ENCODE measurements at places on chromosomes 6 and 20. TPM values are rescaled to one million over a fixed set of nuclear protein-coding genes. Genes with fewer than 3 reads are reported as not detected.

TNF gene
- not detected for total RNA-seq

OLIG3 gene
- total RNA-seq: not detected

PRDM13 gene
- not detected for total RNA-seq

RWDD2A gene
- total RNA-seq: 8.8 TPM

NAPB gene
- 78.3 TPM for total RNA-seq

SLC17A9 gene
- 0.31 TPM for total RNA-seq

BPI gene
- total RNA-seq: not detected

TXLNB gene
- total RNA-seq: 0.31 TPM

CRISP2 gene
- total RNA-seq: 0.31 TPM

TOMM6 gene
- total RNA-seq: 30.4 TPM

OPRM1 gene
- total RNA-seq: 0.94 TPM

KCNK16 gene
- total RNA-seq: not detected

HLA-DQA2 gene
- not detected for total RNA-seq

Data from parietal lobe (tissue), 2 donors.